GM13977 (cell line): ENCODE measurements at places on chromosomes 4 and X.

- DNase-seq, result no peak
Measured at GRCh38 chr4:164509951-164510350, 244.0 kb upstream of the SMIM31 start.

GRCh38 chrX:56099271-56099670 lies 132.9 kb upstream of the KLF8 start:
- DNase-seq, result no peak

DNA sequence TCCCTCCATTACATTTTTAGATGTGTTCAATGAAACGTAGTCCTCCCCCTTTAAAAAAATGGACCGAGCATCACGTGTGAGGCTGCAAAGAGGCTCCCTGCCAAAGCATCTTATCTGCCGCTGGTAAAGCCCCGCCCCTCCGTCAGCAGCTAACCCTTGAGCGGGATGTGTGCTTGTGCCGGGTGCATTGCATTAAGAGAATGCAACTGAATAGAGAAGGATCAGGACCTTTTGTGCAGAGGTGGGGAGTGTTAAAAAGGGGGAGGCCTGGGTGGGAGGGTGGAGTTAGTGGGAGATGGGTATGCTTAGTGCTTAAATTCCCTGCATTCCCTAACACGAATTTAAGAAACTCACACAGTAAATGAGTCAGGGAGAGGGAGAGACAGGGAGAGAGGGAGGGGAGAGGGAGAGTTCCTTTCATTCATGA lies 66.0 kb downstream of the TBL1X start:
- peak; percentile 58 for DNase-seq

DNA sequence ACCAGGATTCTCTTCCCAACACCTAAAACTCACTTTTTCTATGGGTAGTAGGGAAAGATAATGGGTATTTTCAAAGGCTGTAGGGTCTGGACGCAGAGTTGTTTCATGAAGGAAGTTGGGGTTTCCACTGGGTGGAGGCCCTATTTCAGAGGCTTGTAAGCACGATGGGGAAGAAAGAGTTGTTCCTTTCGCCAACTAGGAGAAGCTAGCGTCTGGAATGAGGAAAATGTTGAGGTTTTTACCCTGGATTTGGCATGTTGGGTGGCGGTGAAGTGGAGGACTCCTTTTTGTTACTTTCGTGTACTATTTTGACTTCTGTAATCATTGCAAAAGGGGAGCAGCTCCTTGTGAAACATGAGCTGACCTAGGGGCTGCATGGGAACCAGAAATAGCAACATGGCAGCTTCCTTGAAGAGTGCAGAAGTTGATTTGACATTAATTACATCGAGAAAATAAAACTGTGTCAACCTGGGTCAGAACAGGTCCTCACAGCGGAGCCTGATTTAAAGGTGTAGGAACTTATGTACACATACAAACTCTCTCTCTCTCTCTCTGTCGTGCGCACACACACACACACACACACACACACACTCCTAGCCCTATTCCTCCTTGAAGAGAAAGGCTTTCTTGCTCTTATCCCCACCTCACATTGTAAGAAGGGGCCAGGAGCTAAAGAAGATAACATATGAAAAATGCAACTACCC lies 19.1 kb downstream of the VSIG4 start:
- DNase-seq, result no peak

- no peak for DNase-seq
Measured at GRCh38 chrX:13533726-13534125, 35.7 kb upstream of the EGFL6 start.

DNA sequence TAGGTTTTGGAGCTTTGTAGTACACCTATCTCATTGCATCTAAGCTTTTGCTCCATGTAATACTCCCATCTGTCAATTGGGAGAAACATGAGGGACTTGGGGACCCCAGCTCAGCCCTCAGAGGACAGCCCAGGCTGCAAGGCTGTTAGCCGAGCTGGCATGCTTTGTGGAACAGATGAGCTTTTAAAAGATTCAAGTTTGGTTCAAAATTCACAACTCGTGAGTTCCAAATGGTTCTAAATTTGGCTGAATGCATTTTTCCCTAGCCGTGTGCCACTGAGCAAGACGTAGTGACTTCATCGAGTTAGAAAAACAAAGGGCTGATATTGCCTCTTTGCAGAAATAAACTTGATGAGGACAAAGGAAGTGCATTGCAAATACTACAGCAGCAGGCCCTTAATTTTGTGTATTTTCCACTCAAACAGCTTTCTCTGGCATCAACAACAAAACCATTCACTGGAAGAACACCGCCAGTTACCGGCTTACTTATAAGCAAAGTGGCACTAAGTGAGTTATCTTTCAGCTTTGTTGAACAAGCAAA lies 165.0 kb upstream of the HS3ST1 start:
- no peak for DNase-seq

DNA sequence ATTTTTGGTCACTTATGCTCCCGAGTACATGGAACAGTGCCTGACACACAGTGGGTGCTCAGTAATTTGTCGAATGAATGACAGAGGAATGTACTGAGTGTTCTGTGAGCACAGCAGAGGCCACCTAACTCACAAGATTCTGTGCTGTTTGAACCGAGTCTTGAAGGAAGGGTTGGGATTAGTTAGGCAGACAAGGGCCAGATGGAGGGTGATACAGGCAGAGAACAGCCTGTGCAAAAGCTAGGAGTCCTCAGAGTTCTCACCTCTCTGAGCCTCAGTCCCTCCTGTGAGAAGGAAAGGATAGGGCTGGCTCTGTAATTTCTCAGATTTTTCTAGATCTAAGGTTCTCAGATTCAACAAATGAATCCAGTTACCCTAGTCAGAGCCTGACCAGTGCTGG lies 108.8 kb downstream of the NHSL2 start:
- no peak for DNase-seq

DNA sequence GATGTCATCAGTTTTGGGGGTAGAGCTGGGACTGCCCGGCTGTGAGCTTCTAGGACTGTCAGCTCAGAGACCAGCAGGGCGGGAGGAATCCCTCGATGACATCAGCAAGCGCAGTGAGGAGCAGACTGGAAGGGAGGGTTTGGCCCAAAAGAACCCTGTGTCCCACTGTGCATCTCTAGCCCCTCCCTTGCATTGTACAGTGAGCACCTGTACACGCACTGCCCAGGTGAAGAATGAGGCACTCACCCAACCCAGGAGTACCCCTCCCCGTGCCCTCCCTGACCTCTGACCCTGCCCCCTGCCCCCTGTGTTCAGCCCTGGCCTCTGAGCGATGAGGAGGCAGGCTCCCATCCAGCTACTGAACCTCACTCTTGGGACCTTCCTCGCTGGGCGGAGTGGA lies 92.9 kb downstream of the HMX1 start:
- DNase-seq, result no peak

GRCh38 chr4:20916106-20916505 lies 215.8 kb downstream of the PACRGL start:
- no peak for DNase-seq

DNA sequence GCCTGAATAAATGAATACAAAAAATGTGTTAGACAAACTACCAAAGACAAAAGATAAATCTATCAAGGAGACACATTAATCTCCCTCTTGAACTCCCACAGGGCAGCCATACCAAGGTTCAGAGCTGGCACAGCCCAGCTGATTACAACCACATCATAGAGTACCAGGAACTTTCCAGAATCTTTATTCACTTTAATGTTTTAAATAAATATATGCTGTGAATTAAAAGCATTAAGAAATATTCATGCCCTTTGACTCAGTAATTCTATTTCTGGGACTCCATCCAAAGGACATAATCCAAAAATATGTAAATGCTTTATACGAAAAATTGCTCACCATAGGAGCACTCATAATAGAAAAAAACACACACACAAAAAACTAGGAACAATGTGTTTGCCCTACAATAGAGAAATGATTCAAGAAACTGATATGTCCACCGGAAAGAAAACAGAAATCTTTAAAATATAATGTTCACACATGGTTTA lies 126.0 kb downstream of the LDB2 start:
- no peak for DNase-seq

DNA sequence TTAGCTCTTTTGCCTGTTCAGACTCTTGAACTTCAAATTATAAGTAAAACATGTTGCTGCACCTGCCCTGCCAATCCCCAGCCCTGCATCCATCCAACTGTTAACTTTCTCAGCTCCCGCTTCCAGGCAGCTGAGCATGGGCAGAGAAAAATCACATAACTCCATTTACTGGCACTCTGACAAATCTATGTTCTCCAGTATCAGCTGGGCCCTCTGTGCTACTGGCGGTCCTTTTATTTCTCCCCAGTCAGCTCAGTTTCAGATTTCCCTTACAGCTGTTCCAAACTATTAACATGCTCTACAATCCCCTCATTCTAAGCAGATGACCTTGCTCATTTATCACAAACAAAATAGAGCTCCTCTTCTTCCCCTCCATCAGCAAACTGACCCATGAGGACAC lies 240.4 kb upstream of the TET2 start:
- DNase-seq, result no peak

DNA sequence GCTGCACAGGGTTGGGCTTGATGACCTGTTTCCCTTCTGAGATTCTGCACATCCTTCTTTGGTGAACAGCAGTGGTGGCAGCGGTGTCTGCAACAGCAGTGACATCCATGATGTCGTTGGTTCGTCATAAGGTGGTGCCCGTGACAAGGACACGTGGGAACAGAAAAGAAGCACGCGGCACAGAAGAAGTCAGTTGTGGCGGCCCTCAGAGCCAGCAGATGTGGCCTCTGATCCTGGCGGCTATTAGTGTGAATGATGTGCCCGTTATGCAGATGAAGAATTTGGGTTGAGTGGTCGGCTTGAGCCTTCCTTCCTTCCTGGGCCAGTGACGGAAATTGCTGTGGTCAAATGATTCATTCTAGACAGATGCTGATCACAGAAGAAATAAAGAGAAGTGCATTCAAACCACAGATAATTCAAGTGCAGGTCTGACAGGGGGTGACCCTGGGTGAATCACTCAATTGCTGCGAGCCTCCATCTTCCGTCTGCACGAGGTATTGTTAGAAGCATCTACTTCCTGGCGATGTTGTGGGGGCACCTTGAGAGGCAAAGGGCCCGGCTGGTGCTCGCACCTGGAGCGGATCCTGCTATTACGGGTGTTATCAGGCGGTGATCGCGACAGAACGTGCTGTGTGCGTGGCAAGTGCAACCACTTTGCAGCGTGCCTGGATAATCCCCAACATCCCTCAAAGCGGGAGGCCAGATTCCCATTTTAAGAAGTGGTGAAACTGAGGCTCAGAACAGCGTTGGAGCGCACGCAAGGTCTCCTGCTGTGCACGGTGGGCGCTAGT lies 215.2 kb upstream of the PSAPL1 start:
- DNase-seq, result peak; percentile 58

DNA sequence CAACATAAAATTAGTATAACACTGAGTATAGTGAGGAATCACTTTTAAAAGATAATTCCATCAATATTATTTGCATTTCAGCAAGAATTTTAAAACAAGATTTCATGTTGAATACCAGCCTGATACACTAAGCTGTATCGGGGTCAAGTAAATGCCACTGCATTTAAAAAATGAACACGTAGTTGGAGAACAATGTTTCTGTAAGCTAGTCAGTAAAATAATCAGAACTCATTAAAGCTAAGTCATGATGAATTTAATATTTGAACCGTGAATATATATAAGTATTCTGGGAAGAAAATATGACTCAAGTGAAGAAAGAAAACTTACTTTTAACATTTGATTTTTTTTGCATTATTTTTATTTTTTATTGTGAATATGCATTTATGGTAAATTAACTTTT lies 611.0 kb upstream of the PABPC4L start:
- no peak for DNase-seq

GRCh38 chrX:9135901-9136510 lies 102.1 kb upstream of the FAM9B start:
- DNase-seq, result no peak

- DNase-seq, result no peak
Measured at GRCh38 chr4:1544861-1545281, 138.6 kb upstream of the NKX1-1 start.

DNA sequence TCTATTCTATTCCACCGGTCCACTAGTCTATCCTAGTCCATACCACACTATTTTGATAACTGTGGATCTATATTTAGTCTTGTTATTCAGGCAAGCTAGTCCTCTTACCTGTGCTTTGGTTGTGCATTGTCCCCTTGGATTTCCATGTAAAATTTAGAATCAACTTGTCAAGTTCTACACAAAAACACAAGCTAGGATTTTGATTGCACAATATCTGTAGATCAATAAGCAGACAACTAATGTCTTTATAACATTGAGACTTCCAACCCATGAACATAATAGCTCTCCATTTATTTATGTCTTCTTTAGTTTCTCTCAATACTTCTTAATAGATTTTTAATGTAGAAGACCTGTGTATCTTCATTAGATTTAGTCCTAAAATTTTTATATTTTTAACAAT lies 10.2 kb upstream of the BBS12 start:
- no peak for DNase-seq

GRCh38 chr4:6307891-6308290 lies 38.2 kb downstream of the WFS1 start:
- no peak for DNase-seq
